Stimulated activated CD8-positive, alpha-beta memory T cell treated with anti-CD3 and anti-CD28 coated beads, Interleukin-4, amount 100 ng/mL, for 4 hours (primary cell): ENCODE measurements at places on chromosomes 13 and 19.
A peak's percentile ranks its signal among the peaks of the same experiment; 100 is the strongest.

DNA sequence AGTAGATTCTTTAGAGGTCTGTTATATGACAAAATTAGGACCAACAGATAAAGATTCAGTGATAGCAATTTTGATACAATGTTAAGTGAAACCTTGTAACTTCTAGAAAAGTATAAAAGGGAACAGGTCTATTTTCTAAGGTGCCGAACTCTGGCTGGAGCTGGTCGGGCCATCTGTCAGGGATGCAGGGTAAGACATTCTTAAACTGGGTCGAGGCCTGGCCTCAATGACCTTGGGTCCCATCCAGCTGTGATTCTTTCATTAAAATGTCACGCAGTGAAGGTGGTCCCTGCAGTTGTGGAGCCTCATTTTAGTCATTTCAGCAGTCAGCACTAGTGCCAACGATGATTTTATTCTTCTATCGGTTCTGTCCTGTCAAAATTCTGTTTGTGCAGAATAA is 271.9 kb upstream of the SPRY2 start:
- DNase-seq: no peak

- no peak for DNase-seq
Measured at GRCh38 chr13:77817521-77817920, 101.1 kb downstream of the EDNRB start.

GRCh38 chr13:102190930-102191329 is 210.9 kb downstream of the FGF14 start:
- no peak for DNase-seq

DNA sequence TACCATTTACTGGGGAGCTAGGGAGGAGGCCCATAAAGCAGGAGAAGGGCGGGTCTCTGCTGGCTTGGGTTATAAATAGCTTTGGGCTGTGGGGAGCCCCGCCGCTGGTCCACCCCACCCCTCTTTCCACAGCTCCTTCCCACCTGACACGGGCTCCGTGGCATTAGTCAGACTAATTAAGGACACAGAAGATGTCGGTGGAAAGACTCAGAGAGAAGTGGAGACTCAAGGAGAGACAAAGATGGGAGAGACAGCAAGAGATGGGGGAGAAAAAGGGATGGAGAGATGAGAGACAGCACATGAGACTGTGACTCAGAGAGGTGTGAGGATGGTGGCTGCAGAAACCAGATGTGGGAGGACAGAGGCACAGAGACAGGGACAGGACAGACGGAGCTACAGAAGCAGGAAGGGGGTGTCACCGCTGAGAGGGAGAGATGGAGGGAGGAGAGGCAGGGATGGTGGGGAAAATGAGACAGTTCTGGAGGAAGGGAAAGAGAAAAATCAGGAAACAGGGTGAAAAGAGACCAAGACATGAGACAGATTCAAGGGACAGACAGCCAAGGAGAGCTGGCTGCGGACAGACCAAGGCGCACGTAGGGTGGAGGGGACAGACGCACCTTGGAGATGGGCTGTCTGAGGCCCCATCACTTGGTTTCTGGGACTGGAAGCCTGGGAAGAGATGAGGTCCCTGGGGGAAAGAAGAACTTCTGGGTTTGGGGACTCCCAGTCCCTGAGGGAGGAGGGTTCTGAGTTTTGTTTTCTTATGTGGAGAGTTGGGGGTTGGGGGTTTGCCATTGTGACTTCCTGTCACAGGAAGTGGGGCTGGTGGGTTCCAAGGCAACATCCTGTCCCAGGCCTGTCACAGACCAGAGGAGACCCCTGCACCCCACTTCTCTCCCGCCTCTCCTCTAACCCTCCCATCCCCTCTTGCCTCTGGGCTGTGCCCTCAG is 4.1 kb downstream of the ARHGEF1 start:
- no peak for DNase-seq

DNA sequence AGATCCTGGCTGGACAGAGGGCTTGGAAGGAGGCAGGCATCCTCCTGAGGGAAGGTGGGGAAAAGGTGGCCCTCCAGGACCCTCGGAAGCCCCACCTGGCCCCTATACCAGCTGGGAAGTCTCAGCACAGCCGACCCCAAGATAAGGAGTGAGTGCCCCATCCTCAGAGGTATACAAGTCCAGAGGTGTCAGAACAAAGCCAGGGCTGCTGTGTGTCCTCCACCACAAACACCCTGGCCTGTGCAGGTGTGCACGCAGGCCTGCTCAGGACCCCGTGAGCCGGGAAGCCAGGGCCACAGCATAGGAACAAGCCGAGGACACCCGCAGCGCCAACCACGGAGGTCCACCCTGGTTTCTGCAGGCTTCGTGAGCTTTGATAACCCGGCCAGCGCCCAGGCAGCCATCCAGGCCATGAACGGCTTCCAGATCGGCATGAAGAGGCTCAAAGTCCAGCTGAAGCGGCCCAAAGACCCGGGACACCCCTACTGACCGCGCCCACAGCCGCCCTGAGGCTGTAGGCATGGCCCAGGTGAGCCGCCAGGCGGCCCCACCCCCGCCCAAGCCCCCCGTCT is 68.6 kb downstream of the CELF5 start:
- DNase-seq: no peak

DNA sequence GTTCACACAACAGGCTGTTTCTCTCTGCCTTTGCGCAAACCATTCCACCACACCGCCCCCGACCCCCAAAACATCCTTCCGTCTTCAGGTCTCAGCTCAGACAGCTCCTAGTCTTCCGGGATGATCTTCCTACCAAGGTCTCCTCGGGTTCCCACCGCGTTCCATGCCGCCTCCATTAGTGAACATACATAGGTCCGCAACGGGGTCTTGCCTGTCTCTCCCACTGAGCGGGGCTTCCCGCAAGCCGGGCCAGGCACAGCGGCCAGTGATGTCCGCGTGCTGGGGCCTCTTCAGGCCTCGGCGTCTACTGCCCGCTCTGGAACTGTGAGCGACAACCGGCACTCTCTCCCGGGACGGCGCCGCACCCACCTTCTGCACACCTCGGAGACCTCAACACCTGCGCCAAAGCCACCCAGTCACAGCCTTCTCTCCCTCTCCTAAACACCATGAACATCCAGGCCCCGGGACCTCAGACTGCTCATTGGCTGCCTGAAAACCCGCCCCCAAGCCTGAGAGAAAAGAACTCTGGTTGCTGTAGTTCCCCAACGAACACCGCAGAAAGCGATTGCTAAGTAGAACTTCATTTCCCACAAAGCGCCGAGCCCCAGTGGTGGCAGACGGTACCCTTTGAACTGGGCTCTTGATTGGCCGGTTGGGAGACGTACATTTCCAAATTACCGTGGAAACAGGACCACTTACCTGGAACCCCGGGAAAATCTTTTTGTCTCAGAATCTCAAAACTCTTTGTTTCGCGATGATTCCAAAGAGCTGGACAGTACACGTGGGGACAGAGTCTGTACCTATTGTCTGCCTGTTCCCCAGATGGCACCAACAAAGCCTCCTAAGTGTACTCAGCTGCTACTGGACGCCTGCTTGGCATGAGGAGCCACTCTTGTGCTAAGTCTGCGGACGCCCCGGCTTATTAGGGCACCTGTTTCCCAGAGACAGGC is 9.5 kb downstream of the DYRK1B start:
- DNase-seq: peak; percentile 72

- no peak for DNase-seq
Measured at GRCh38 chr19:16042533-16043085, 33.7 kb upstream of the TPM4 start.

DNA sequence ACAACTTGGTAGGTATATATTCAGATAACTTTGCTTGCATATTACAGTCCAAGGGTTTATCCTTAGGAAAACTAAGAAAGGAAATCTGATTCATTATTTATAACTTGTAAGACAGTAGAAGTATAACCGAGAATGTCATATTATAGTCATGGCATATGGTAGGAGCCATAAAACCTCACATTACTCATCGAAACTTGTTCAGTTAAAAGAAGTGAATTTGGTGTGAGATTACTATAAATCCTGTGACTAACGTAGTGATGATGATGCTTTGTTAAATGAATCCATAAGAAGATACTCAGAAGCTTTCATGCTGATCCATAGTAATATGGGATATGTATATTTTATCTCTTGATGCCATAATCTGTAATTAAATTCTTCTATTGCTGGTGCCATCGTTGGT is 57.3 kb downstream of the MTUS2 start:
- no peak for DNase-seq

- DNase-seq: no peak
Measured at GRCh38 chr19:27714857-27715256, 1498.1 kb downstream of the UQCRFS1 start.

- no peak for DNase-seq
Measured at GRCh38 chr13:114286808-114287207, 5.4 kb downstream of the UPF3A start.

GRCh38 chr19:38019396-38019724 is 112.4 kb downstream of the SIPA1L3 start:
- DNase-seq: no peak

GRCh38 chr19:3646336-3647092 is 19.9 kb upstream of the CACTIN start:
- no peak for DNase-seq

GRCh38 chr13:91313103-91313502 is 34.4 kb upstream of the MIR17HG start:
- DNase-seq: no peak

DNA sequence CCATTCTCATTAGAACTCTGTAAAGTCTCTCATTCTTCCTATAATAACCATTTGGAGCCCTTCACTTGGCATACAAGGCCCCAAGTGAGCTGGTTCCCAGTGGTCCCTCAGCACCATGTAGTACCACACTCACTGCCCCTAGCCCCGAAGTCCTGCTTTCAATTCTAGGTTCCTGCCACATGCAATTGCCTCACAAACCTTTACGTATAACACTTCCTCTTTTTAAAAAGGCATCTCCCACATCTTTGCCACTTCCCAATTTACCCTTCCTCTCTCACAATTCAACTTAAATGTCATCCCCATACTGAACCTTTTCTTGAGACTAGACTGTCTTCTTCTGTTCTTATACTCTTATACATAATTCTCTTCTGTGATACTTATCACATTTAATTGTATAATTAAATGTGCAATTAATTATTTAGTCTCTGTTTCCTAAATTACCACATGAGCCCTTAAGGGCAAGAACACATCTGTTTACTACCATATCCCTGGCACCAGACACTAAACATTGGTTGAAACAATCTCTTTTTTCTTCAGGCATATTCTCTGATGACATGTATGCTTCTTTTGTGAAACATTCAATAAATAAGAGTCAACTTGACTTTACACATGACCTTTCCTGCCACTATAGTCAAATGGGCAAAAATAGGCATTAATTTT is 304.0 kb downstream of the SPRY2 start:
- DNase-seq: no peak

DNA sequence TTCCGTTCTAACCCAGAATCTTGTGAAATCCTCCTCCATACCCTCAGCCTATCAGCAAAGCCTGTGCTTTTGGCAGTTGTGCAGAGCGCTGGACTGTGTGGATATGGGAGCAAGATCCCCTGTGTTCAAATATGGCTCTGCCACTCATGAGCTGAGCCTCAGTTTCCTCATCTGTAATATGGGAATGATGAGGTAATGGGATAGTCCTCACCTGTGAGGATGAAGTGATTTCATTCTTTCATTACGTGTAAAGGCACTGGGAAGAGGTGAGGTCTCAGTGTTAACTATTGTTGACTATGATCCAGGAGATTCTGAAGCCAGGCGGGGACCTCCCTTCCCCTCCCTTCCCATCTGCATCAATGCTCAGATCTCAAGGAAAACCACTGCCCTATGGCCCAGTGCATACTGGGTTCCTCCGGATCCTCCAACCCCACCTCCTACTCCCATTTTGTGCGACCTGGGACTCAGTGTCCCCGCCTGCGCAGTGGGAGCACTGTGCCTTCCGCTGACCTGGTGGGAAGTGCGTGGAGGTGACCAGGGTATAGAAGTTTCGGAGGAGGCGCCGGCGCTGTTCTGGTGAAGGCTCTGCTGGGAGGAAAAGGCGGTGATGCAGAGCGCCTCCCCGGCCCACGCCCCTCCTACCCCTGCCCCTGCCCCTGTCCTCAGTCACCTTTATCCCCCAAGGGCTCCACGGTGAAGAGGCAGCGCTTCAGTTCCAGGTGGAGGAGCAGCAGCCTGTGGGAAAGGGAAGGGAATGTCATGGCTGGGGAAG is 5.0 kb downstream of the FUZ start:
- DNase-seq: no peak

GRCh38 chr13:48113756-48114130 is 18.8 kb upstream of the MED4 start:
- DNase-seq: no peak

- DNase-seq: no peak
Measured at GRCh38 chr13:54185101-54185500, 1156.5 kb downstream of the OLFM4 start.

GRCh38 chr19:36245210-36246005 is 30.5 kb downstream of the ZNF146 start:
- no peak for DNase-seq

- no peak for DNase-seq
Measured at GRCh38 chr19:5963855-5964254, 14.1 kb downstream of the RANBP3 start.

GRCh38 chr19:3514930-3515329 is 8.8 kb downstream of the FZR1 start:
- no peak for DNase-seq

- DNase-seq: no peak
Measured at GRCh38 chr13:109436055-109436622, 350.2 kb downstream of the IRS2 start.

DNA sequence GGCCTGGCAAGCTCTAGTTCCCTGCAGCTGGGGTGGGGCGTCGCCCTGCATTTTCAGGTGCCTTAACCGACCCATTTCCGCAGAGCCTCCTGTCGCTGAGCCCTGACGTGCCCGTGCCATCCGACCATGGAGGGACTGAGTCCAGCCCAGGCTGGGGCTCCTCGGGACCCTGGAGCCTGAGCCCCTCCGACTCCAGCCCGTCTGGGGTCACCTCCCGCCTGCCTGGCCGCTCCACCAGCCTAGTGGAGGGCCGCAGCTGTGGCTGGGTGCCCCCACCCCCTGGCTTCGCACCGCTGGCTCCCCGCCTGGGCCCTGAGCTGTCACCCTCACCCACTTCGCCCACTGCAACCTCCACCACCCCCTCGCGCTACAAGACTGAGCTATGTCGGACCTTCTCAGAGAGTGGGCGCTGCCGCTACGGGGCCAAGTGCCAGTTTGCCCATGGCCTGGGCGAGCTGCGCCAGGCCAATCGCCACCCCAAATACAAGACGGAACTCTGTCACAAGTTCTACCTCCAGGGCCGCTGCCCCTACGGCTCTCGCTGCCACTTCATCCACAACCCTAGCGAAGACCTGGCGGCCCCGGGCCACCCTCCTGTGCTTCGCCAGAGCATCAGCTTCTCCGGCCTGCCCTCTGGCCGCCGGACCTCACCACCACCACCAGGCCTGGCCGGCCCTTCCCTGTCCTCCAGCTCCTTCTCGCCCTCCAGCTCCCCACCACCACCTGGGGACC is 1.2 kb downstream of the ZFP36 start:
- DNase-seq: no peak

DNA sequence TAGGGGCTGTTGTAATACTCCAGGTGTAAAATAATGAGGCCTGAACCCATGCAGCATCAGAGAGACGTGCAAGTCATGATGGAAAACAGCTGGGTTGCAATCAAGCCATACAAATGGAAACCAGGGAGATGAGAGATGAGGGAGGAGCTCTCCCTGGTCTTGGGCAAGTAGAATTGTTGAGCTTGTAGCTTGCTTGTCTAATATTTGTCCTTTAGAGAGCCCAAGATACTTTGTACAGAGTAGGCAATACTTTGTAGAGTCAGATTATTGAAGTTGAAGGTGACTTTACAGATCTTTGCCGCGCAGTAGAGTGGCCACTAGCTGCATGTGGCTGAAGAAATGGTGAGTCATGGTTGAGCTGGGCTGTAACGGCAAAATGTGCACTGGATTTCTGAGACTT is 8.3 kb downstream of the ATP8A2 start:
- no peak for DNase-seq

GRCh38 chr13:94121686-94122085 is 357.8 kb downstream of the DCT start:
- no peak for DNase-seq
